ENCODE measurements at places on chromosomes 7 and 10.

DNA sequence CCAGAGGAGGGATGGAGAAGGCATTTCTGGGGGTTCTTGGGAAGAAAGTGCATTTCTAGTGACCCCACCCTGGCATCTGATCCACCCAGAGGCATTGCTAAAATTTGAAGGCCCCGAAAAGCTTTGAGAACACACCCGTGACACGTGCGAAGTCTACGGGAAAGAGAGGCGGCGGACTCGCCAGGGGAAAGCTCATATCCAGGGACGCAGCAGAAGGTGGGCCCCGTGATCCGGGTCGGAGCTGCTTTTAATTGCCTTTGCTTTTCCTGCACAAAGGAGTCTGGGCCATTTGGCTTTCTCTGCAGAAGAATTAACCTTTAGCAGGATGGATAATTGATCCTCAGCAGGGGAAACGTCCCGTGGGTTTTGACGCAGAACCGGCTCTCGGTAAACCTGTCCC, 50.3 kb downstream of the CARD11 start:
- DNase-seq = no peak

DNA sequence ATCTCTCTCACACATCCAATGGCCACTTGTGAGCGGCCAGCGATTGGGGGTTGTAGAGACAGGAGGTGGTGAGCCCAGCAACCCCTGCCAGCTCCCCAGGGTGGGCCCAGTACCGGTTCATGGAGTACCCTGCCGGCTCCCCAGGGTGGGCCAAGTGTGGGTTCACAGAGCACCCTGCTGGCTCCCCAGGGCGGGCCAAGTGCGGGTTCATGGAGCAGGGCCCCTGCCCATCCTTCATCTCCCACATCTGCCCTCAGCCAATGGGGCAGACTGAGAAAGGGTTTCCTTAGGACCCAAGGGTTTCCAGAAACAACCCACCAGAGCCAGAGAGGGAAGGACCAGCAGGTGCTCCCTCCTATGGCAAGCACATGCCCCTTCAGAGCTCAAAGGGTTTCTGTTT, 21.4 kb upstream of the SLIT1 start:
- no peak for DNase-seq

DNA sequence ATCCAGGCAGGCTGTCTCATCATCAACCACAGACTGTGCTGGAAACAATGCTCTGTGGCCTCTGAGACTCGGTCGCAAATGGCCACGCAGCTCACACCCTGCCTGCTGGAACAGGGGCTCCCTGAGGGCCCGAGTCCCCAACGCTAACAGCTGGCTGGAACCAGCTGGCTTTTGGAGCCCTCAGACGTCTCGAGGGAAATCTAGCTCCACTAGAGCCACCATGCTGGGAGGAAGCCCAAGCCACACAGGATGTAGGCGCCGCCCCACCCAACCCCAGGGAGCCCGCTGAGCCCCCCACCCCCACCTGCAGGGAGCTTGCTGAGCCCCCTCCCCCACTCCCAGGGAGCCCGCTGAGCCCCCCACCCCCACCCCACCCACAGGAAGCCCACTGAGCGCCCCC, 21.4 kb upstream of the PDGFA start:
- DNase-seq = no peak

- no peak for DNase-seq
Observed at GRCh38 chr7:95874541-95875265, 102.3 kb downstream of the DYNC1I1 start.

DNA sequence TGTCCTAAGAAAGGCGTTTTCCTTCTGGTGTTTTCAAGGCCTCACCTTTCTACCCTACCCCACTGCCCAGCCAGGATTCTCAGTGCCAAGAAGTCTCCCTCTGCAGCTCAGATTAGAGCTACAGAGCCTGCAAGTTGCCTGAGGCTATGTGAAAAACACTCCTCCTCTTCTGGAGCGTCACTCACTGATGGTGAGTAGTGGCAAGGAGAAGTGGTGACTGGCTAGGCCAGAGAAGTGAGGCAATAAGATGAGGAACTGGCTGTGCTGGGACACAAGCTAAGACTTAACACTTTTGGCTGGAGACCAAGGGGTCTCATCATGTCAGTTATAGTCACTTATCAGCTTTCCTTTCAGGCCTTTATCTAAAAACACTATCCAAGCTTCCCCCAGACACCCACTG, 86.7 kb upstream of the PRKAR2B start:
- no peak for DNase-seq

GRCh38 chr10:36640626-36641025, 484.8 kb upstream of the ANKRD30A start:
- no peak for DNase-seq

DNA sequence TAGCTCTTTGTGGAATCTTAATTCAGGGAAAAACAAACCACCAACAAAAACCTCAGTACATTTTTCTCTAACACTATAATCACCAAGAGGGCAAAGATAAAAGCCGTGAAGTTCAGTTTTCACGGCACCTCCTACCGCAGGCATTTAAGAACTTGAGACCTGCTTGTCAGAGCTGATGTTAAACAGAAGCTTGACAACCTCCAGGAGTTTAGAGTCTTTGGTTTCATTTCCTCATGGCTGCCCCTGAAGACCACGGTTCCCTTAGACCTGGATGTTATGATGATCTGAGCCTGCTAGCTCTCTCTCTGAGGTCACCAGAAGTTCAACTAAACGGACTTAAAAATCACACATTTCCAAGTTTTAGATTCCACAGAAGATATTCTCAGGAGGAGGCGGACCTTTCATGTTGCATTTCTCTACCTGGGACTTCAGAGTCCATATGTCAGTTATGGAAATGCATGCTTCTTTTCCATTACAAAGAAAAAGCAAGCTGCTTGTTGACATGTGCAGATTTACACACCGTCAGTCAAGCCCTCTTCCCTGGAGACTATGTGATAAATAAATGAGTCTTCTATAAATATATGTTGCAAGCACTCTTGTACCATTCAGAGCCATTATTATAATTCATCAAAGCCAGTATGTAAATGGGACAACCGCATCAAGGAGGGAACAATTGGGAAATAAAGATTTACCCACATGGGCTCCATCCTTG, 258.0 kb downstream of the GFRA1 start:
- DNase-seq = no peak
